IMR-90 (cell line): ENCODE measurements at places on chromosomes 5 and 9. TPM values are rescaled to one million over a fixed set of nuclear protein-coding genes. Genes with fewer than 3 reads are reported as not detected.

DNA sequence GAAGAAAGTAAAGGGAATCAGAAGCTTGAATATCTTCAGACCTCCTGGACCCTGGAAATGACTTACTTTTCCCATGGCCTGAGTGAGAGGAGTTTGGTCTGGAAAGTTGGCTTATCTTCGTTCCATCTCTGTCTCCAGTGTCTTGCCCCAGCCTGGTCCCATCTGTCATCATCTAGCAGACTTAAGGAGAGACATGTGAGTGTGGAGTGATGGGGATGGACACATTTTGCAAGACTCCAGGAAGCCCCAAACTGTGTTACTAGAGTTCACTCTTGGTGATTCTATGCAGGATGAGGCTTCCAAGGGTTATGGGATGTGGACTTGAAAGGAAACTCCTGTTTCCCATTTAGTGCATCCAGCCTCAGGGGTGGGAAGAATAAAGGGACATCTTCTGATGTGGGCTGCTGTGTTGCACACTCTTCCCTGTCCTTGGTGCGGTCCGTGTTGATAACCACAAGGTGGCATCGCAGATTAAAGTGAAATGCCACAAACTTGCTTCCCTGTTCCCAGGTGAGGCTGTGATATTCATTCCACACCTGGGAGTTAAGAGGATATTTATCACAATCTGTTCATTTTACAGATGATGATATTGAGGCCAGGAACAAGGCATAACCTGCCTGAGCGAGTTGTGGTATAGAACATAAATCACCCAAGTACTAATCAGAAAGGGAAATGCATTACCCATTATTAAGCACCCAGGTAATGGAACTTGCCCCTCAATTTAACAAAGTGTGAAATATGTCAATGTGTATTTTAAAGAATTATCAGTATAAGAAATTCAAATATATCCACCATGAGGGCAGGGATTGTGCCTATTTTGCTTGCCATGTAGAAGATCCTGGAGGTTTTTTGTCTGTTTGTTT is 269.9 kb upstream of the PAPPA start:
- H3K4me1 ChIP-seq = peaks cover 11% of the 10 kb centered on the region
- no peaks in the 10 kb centered on the region for H3K36me3 ChIP-seq
- H3K4me3 ChIP-seq = no peak overlapping the region

The TOR1B gene
- polyA plus RNA-seq = 20.5 and 21.0 TPM in 2 replicates

DNA sequence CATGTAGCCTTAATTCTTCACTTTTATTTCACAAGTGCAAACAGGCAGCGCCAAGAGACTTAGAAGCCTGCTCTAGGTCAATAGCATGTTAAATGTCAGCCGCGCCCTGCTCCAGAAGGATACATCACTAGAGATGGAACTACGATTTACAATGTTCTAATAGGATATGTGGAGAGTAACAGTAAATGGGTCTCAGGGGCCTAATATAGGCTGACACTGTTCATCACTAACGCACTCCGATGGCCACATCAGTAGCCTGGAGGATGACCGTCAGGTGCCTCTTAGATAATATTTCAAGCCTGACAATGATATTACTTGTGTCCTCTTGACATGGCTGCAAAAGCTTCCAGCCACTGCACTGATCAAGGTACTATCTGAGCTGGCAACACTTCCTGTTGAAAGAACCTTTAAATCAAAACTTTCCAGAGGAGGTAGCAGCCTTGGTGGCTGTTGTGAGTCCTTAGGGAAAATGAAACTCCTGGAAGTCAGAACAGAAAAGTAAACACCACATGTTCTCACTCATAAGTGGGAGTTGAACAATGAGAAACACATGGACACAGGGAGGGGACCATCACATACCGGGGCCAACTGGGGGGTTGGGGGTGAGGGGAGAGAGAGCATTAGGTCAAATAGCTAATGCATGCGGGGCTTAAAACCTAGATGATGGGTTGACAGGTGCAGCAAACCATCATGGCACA is 35.0 kb downstream of the PTTG1 start:
- H3K27ac ChIP-seq = no peak overlapping the region
- DNase-seq = no peak
- H3K4me3 ChIP-seq = no peak overlapping the region
- H3K4me1 ChIP-seq = peaks cover 1% of the 10 kb centered on the region; the same call in 1 of the 2 replicates
- H3K27me3 ChIP-seq = peaks cover 15% of the 10 kb centered on the region

GRCh38 chr9:114412048-114412683 is 24.4 kb upstream of the AKNA start:
- H3K4me3 ChIP-seq = no peak overlapping the region
- peaks cover 18% of the 10 kb centered on the region for H3K27me3 ChIP-seq
- no peak overlapping the region for H3K27ac ChIP-seq
- H3K4me1 ChIP-seq = peaks cover 8% of the 10 kb centered on the region; the same call in 1 of the 2 replicates
- DNase-seq = no peak

- H3K27me3 ChIP-seq = no peaks in the 10 kb centered on the region; the same call in 1 of the 2 replicates
- H3K36me3 ChIP-seq = no peaks in the 10 kb centered on the region
- peaks cover 3% of the 10 kb centered on the region; the same call in 1 of the 2 replicates for H3K4me1 ChIP-seq
- no peak overlapping the region for H3K4me3 ChIP-seq
- DNase-seq = peak; percentile 38
Observed at GRCh38 chr5:150255659-150256409, 33.7 kb downstream of the CAMK2A start.

- H3K4me3 ChIP-seq = no peak overlapping the region
- no peak for DNase-seq
- H3K36me3 ChIP-seq = no peaks in the 10 kb centered on the region
- no peak overlapping the region for H3K27ac ChIP-seq
- no peaks in the 10 kb centered on the region for H3K27me3 ChIP-seq
Observed at GRCh38 chr5:5738797-5739489, 316.5 kb downstream of the ICE1 start.

DNA sequence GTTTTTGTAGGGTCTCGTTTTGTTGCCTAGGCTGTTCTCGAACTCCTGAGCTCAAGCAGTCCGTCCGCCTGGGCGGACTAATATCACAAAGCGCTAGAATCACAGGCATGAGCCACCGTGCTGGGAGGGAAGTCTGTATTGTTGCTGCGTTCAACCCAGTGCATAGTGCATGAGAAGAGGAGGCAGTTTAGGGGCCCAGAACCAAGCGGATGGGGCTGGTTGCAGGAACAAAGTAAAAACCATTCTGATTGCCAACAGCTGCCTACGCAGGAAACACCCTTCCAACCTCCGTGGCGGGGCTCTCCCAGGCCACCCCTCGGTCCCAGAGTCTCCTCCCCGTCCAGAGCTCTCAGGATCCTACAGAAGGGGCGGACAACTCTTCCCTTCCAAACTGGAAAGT is 87.1 kb downstream of the ANXA2R start:
- DNase-seq = peak; percentile 25
- H3K4me3 ChIP-seq = peak overlapping the region; percentile 31
- peaks cover 2% of the 10 kb centered on the region; the same call in 1 of the 2 replicates for H3K36me3 ChIP-seq
- H3K27me3 ChIP-seq = no peaks in the 10 kb centered on the region

DNA sequence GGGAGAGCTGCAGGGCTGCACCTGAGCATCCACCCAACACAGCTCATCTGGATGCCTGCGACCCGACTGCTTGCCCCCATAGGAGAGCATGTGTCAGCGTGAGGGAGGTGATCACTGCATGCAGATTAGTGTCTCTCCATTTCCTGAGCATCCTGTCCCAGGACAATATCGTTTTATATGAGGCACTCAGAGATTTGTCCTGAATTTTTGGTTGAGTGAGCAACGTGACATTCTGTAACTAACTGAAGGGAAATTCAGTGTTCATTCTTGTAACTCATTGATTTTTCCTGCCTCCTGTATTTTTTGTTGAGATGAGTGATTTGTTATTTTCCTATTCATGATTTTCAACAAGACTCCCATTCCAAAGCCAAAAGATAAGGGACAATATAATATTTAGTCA is 20.7 kb upstream of the ANKRD34B start:
- no peaks in the 10 kb centered on the region for H3K4me1 ChIP-seq
- H3K27me3 ChIP-seq = no peaks in the 10 kb centered on the region

GRCh38 chr9:136385015-136385414 is 11.5 kb upstream of the CARD9 start:
- H3K36me3 ChIP-seq = peaks cover 72% of the 10 kb centered on the region
- H3K4me3 ChIP-seq = no peak overlapping the region
- H3K27ac ChIP-seq = no peak overlapping the region
- H3K4me1 ChIP-seq = no peaks in the 10 kb centered on the region

- H3K27me3 ChIP-seq = no peaks in the 10 kb centered on the region
- H3K27ac ChIP-seq = no peak overlapping the region
- no peaks in the 10 kb centered on the region for H3K36me3 ChIP-seq
- no peak for DNase-seq
Observed at GRCh38 chr9:87034841-87035240, 87.5 kb upstream of the GAS1 start.

DNA sequence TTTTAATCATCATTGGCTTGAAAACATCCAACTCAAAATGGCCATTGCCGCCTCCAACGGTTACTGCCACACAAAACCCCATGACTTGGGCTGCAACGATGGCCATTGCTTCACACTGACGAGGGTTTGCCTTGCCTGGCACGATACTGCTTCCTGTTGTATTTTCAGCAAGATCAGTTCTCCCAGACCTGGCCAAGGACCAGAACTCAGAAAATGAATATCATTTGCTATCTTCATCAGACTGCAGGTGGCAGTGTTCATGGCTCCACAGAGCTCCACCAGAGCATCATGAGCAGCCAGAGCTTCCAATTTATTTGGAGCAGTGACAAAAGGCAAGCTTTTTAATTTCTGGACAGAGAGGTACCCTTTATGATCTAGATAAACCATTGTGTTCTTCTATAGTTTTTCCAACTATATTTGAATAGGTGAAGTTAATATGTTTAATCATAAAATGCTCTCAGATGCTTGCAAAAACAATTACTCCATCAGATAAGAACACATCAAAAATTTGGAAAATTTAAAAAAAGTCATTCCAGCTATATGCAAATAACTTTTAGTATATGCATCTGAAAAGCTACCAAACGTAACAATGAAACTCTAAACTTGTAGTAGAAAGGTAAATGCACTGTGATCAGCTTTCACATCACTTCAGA is 10.4 kb downstream of the AMACR start:
- H3K27ac ChIP-seq = no peak overlapping the region
- H3K27me3 ChIP-seq = no peaks in the 10 kb centered on the region
- H3K4me3 ChIP-seq = no peak overlapping the region
- H3K36me3 ChIP-seq = peaks cover 1% of the 10 kb centered on the region; the same call in 1 of the 2 replicates
- DNase-seq = peak; percentile 88
- peaks cover 8% of the 10 kb centered on the region; the same call in 1 of the 2 replicates for H3K4me1 ChIP-seq

The AFAP1L1 gene
- polyA plus RNA-seq = 2.9 and 3.3 TPM in 2 replicates

DNA sequence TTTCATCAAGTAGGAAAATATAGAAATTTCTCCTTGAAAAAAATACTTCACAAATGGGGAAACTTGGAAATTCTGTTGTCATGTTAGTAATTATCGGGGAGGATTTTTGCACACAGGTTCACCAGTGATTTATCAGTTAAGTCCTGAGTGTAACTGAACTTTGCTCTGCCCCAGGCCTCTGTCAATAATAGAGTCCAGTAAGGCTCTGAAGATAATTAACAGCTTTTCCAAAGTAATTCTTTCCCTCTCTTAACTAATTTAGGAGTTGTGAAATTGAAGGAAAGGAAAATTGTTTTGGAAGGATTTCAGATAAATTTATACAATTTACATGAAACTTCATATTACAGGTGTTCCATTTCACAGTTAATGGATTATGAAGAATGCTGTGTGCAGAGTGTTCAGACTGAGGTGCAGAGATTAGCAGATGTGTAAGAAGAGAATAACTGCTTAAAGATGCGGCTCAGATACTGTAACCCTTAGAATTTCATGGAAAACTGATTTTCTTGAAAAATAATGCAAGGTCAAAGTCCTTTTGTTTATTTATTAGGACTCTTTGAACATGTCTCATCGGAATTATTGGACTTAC is 2.9 kb upstream of the AGXT2 start:
- H3K27ac ChIP-seq = no peak overlapping the region
- no peak for DNase-seq
- peaks cover 6% of the 10 kb centered on the region for H3K4me1 ChIP-seq
- H3K4me3 ChIP-seq = no peak overlapping the region
- no peaks in the 10 kb centered on the region for H3K36me3 ChIP-seq

- no peaks in the 10 kb centered on the region for H3K4me1 ChIP-seq
- no peaks in the 10 kb centered on the region for H3K27me3 ChIP-seq
- H3K27ac ChIP-seq = no peak overlapping the region
- H3K36me3 ChIP-seq = peaks cover 19% of the 10 kb centered on the region
Observed at GRCh38 chr9:36127652-36128244, 8.8 kb upstream of the GLIPR2 start.

The ANKRD31 gene
- polyA plus RNA-seq = 0.02 TPM in 1 of 2 replicates, not detected in the other

GRCh38 chr5:25963251-25964008 is 1075.0 kb downstream of the CDH9 start:
- no peaks in the 10 kb centered on the region for H3K4me1 ChIP-seq
- H3K27ac ChIP-seq = no peak overlapping the region
- H3K36me3 ChIP-seq = no peaks in the 10 kb centered on the region
- no peak overlapping the region for H3K4me3 ChIP-seq
- H3K27me3 ChIP-seq = no peaks in the 10 kb centered on the region
- no peak for DNase-seq

- H3K4me3 ChIP-seq = no peak overlapping the region
- no peaks in the 10 kb centered on the region for H3K27me3 ChIP-seq
Observed at GRCh38 chr5:140338336-140338735, 8.1 kb downstream of the HBEGF start.

The OLFML2A gene
- 4.7 and 5.9 TPM in 2 replicates for polyA plus RNA-seq

- H3K27ac ChIP-seq = no peak overlapping the region
- H3K4me1 ChIP-seq = peaks cover 1% of the 10 kb centered on the region; the same call in 1 of the 2 replicates
- peaks cover 28% of the 10 kb centered on the region for H3K27me3 ChIP-seq
- no peak for DNase-seq
- H3K4me3 ChIP-seq = no peak overlapping the region
Observed at GRCh38 chr9:35771075-35771433, 17.0 kb upstream of the MSMP start.

- H3K4me1 ChIP-seq = peaks cover 14% of the 10 kb centered on the region
- no peaks in the 10 kb centered on the region for H3K27me3 ChIP-seq
- no peak for DNase-seq
- no peak overlapping the region for H3K4me3 ChIP-seq
- no peaks in the 10 kb centered on the region for H3K36me3 ChIP-seq
Observed at GRCh38 chr5:57311921-57312735, 138.3 kb downstream of the GPBP1 start.

The CATSPER3 gene
- polyA plus RNA-seq = 0.12 TPM in 1 of 2 replicates, not detected in the other

DNA sequence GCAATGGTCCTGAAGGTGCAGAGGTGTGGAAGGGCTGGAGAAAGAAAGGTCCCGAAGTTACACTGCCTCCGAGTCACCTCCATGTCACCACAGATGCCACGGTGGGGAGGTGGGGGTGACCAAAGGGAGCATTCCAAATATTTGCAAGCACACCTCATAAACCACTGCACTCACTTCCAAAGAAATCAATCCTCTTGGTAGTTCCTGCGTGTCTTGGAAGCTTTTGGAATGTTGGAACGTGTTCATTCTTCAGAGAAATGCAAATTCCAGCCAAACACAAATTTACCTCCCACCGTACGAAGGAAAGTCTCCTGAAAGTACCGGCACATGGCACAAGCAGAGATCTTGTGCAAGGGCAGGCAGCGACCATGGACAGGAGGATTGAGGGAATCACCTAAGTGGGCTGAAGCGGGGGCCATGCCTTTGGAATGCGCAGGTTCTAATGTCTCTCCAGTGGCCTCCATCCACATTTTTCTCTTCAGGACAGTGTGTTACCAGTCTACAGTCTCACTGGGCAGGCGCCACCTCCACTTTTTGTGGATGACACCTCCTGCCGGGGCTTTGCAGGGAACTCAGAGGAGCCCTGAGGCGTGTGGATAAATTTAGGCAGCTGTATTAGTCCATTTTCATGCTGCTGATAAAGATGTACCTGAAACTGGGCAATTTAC is 54.0 kb downstream of the NSUN2 start:
- peaks cover 5% of the 10 kb centered on the region; the same call in 1 of the 2 replicates for H3K4me1 ChIP-seq
- H3K36me3 ChIP-seq = no peaks in the 10 kb centered on the region
- peaks cover 31% of the 10 kb centered on the region for H3K27me3 ChIP-seq
- no peak overlapping the region for H3K4me3 ChIP-seq

The NEK6 gene
- 110 and 112 TPM in 2 replicates for polyA plus RNA-seq

The LSM11 gene
- 0.92 and 1.4 TPM in 2 replicates for polyA plus RNA-seq

The ZNF367 gene
- 1.0 and 1.1 TPM in 2 replicates for polyA plus RNA-seq

The PPP3R2 gene
- polyA plus RNA-seq = not detected in 2 replicates
